ENCODE measurements at places on chromosomes 2 and 18.

DNA sequence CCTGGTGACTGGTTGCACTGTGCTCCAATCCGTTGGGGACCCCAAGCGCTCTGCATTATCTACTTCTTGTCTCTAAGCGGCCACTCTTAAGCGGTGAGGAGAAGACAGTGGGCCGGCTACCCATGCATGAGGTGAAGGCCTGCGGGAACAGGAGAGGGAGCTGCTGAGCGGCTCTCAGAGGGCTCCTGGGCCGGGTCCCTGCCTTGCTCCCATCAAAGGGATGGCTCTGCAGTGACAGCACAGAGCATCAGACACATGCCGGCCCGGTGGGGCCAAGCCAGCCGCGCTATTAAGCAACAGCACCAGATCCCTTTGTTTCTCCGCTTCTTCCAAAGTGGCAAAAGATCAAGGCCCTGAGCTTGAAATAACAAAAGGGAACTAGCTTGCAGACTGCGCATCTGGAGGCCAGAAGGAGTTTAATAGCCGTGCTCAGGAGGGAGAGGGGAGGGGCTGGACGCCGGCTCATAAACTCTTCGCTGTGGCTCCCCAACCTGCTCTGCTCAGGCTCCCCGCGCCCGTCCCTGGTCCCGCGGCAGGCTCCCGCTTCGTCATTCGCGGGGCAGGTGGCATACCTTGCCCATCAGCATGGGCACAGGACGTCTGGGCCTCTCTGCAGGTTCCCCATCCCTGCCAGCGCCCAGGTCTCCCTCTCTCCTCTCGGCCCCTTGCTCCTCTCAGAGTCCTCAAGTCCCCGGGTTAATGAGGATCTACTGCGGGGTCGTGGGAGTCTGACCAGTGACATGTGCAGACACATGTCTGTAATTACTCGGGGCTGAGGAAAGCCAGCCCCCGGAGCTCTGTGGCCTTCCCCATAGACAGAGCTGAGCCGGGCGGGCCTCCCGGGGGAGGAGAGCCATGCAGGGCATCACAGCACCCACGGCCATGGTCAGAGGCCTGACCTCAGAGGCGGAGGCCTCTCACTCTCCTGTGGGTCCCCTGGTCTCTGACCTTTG is 96.7 kb downstream of the ASB1 start:
- DNase-seq: no peak

DNA sequence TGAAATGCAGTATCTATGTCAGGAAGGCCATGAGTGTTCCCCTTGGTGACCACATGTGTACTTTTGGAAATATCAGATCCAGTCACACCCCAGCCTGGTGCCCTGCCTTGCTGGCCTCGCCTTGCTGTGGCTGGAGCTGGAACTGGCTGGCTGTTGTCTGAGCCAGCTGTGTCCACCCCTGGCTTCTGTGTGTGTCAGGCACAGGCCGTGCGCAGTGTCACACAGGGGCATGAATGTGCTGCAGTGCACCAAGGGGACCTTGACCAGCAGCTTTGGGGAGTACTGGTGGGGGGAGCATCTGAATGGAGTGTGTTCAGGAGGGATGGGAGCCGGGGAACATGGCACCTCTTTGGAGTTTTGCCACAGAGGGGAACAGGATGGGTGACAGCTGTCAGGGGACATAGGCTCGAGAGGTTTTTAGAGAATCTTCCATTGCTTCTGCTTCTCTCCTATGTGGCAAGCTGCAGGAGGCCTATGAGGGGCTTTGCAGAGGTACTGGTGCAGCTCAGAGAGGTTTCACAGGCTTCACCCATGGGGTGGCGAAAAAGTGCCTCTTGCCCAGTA is 44.7 kb upstream of the FAHD2A start:
- DNase-seq: no peak

GRCh38 chr2:171893196-171893823 is 734 bp downstream of the SLC25A12 start:
- DNase-seq: no peak

DNA sequence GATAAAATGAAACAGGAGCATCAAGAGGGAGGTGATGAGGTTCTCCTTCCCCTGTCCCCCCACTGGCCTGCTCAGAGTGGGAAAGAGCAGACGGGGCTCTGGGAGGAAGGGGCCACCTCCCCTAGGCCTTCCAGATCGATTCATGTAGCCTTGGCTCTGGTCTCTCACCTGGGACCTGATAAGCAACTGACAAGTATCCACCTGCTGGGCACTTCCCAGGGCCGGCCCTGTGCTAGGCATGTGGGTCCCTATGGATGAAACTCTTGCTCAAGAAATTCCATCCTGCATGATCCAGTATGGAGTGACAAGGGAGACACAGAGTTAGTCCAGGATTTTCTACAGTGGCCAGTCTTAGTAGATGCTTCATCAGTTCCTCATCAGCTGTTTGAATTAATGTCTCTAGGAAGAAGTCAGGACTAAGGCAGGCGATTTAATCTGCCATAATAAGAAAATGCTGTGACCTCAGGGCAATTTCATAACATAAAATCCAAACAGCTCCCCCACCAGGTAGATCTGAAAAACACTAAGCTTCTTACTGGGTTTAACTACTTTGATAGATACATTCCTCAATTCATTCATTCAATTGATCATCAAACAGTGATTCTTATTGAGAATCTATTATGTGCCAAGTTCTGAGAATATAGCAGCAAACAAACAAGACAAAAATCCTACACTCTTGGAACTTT is 44.7 kb upstream of the ZFP36L2 start:
- DNase-seq: no peak

DNA sequence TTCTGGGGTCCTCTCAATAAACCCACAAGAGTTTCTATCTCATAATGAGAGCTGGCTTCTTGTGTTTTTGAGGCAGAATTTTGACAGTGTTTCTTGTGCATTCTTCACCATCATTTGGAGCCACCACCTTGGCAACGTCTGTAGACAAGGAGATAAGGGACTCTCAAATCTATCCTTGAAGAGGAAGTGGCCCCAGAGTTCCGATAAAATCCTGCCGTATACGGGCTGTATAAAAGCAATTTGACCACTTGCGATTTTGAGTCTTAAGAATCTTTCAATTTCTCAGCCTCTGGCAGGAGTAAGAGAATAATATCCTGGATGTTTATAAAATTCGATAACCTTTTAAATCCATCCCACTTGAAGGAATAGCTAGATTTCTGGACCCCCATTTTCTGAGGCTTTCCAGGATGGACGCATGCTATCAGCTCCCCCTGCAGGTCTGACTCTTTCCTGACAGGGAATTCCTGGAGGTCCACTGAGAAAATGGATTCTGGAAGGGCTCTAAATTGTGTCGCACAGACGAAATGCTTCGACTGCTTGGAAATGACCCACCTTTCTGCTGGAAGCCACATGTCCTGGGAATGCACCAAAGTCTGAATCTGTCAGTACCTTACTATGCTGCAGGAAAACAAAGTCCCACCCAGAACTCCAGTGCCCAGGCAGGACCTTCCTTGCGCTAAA is 54.1 kb downstream of the E2F6 start:
- DNase-seq: no peak

DNA sequence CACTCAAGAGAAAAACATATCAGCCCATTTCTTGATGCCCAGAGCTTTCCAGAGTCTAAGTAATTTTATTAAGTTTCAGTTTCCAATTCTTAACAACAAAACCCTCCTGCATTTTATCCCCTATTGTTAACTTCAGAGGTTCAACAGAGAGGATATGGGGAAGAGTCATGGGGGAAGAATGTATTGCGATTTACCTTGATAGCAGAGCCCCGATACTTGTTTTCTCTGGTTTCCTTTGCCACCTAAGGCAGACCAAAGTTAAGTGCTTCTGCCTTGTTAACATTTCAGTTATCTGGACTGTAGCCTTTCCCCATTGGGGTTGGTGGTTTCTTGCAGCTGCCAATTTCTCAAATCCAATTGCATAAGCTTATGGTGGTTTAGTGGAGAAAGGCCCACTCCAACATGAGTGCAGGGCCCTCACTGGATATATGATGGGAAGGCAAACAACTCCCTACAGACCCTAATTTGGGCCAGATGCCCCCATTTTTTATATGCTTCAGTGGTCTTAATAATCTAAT is 82.0 kb upstream of the ITGB6 start:
- no peak for DNase-seq

GRCh38 chr2:202479610-202480009 is 103.5 kb downstream of the BMPR2 start:
- DNase-seq: no peak

DNA sequence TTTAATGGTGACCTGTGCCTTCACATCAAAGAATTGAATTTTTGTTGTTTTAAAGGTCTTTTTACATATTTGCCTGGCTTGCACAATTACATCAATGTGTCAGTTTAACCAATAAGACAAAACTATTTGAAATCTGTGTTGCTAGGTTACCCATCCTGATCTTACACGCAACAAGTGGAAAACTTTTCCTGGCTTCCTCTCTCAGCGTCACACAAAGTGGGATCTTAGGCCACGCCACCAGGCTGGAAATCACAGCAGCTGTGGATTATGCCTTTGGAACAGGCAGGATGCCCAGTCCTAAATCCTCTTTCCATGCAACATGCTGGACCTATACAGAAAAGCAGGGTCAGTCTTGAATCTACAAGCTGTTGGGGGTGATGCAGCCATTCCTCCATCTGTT is 298.2 kb upstream of the HNRNPA3 start:
- no peak for DNase-seq

DNA sequence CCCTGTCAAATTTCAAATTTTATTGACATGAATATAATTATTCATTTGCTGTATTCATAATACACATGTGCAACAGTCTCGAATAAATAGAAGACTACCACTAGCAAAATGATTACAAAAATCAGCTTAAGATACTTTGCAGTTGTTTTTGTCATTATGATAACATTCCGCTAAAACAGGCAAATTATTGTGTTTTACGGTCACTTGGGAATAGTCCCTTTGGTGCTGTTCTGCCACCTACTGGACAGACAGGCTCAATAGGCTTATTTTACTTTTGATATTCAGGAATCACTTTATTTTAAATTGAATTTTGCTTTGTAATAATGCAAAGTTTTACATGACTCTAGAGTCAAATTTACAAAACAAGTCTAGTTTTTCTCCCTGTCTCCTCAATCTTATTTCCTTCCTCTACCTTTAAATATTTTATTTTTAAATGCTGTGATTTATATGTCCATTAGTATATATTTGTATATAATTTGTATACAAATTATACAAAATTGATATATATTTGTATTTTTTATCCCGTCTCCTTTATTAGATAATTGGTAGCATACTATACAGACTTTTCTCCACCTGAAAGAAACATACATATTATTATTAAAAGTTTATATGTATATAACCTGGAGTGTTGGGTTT is 456.3 kb downstream of the DLGAP1 start:
- no peak for DNase-seq

GRCh38 chr2:41829052-41829451 is 218.8 kb upstream of the PKDCC start:
- no peak for DNase-seq
